ENCODE measurements at places on chromosomes 7 and 10. TPM values are rescaled to one million over a fixed set of nuclear protein-coding genes. Genes with fewer than 3 reads are reported as not detected.

- H3K4me3 ChIP-seq, result no peak overlapping the region
- no peak overlapping the region for H3K27ac ChIP-seq
- H3K36me3 ChIP-seq, result 0 out of 2 replicates have a peak, but pooled peaks cover 5% of the 10 kb centered on the region
- DNase-seq, result no peak
- H3K27me3 ChIP-seq, result no peaks in the 10 kb centered on the region
- H3K4me1 ChIP-seq, result no peaks in the 10 kb centered on the region
Observed at GRCh38 chr7:98996150-98996552, 117.8 kb downstream of the TRRAP start.

GRCh38 chr7:150897502-150898474, 45.5 kb downstream of the AOC1 start:
- DNase-seq, result no peak
- peaks cover 33% of the 10 kb centered on the region for H3K27me3 ChIP-seq
- no peak overlapping the region for H3K27ac ChIP-seq
- H3K4me1 ChIP-seq, result no peaks in the 10 kb centered on the region
- no peaks in the 10 kb centered on the region for H3K36me3 ChIP-seq

DNA sequence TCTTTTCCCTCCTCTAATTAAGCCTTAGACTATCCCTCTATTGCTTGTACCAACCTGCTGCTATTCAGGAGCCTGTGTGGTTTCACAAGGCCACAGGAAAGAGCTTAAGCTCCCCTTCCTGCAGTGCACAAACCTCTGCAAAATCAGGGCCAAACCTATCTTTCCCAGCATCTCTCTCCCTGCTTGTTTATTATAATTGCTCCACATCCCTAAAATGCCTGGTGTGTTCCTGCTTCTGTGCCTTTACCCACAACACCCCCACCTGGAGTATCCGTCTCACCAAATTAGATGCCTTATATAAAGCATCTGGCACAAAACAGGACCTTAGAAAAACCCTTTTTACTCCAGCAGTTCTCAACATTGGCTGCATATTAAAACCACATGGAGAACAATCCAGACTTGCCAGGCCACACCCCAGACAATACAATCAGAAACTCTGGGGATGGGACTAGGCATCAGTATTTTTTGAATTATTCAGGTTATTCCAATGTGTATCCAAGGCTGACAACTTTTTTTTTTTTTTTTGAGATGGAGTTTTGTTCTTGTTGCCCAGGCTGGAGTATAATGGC, 16.7 kb downstream of the SEC31B start:
- H3K4me1 ChIP-seq, result no peaks in the 10 kb centered on the region
- no peak overlapping the region for H3K4me3 ChIP-seq
- DNase-seq, result no peak
- H3K27ac ChIP-seq, result no peak overlapping the region
- H3K36me3 ChIP-seq, result no peaks in the 10 kb centered on the region

DNA sequence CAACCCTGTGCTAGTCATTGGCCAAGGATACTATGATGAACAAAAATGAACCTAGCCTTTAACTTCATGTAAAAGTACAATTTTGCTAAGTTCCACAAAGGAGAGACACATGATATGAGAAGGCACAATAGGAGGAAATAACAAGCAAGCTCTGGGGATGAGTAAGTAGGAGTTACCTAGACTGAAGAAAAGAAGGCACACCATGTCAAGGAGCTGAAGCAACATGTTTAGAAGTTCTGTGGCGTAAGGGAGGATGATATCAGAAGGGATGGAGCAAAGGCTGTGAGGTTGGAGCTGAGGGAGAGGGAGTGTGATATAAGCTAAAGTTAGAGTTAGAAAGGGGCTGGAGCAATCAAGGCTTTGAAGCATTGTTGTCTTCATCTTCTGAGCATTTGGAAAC, 25.6 kb downstream of the KIFBP start:
- H3K27ac ChIP-seq, result no peak overlapping the region
- H3K4me3 ChIP-seq, result no peak overlapping the region
- H3K4me1 ChIP-seq, result no peaks in the 10 kb centered on the region
- peaks cover 12% of the 10 kb centered on the region for H3K36me3 ChIP-seq

HMX2 gene
- total RNA-seq, result not detected

HECTD2 gene
- total RNA-seq, result 3.2 TPM
